IMR-90 (cell line): ENCODE measurements at places on chromosomes 1 and 21. TPM values are rescaled to one million over a fixed set of nuclear protein-coding genes. Genes with fewer than 3 reads are reported as not detected.

The CDKN2C gene
- 14.3 and 18.9 TPM in 2 replicates for total RNA-seq

The FCRL1 gene
- not detected in 2 replicates for total RNA-seq

The SLC30A10 gene
- total RNA-seq: not detected in 2 replicates

The ATP1B1 gene
- 14.5 and 20.3 TPM in 2 replicates for total RNA-seq

The ANGPTL3 gene
- total RNA-seq: not detected in 2 replicates

The MX2 gene
- 0.54 and 0.56 TPM in 2 replicates for total RNA-seq

The ADGRL2 gene
- total RNA-seq: 36.9 and 42.7 TPM in 2 replicates

The S100A6 gene
- 373 and 555 TPM in 2 replicates for total RNA-seq

The ZC3H12A gene
- total RNA-seq: 3.1 and 3.8 TPM in 2 replicates

The FCN3 gene
- total RNA-seq: not detected in 2 replicates

The PRR9 gene
- not detected in 2 replicates for total RNA-seq

The KRTAP21-2 gene
- total RNA-seq: not detected in 2 replicates

The IL10 gene
- not detected in 2 replicates for total RNA-seq

The NPPB gene
- not detected in 2 replicates for total RNA-seq

The SEC16B gene
- total RNA-seq: 2.8 and 4.3 TPM in 2 replicates

The SPRR2E gene
- total RNA-seq: not detected in 2 replicates
